Activated T-cell treated with anti-CD3 and anti-CD28 coated beads, Interleukin-2, amount 50 U/mL, for 72 hours (primary cell): ENCODE measurements at places on chromosomes 3 and 15. TPM values are rescaled to one million over a fixed set of nuclear protein-coding genes. Genes with fewer than 3 reads are reported as not detected.

Gene ITGB5
- 1.6 TPM for total RNA-seq

Gene SLC22A13
- 1.2 TPM for total RNA-seq

Gene U2SURP
- total RNA-seq = 157 TPM

DNA sequence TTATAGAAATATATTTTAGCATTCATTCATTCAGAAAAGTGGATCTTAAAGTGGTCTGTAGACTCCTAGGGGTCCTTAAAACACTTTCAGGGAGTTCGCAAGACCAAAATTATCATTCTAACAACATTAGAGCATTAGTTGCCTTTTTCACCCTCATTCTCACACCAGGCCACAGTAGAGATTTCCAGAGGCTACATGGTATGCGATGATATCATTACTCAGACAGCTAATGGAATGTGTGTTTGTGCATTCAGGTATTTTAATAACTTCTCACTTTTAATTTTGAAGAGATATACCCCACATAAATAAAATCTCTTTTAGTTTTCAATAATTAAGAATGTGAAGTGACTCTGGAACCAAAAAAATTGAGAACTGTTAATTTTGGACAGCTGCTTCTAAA is 206.9 kb downstream of the NSUN3 start:
- DNase-seq = no peak
- no peaks in the 10 kb centered on the region for H3K36me3 ChIP-seq
- H3K27me3 ChIP-seq = peaks cover 5% of the 10 kb centered on the region
- H3K27ac ChIP-seq = no peak overlapping the region

- H3K27ac ChIP-seq = peak overlapping the region; percentile 83
- H3K36me3 ChIP-seq = peaks cover 1% of the 10 kb centered on the region
- no peaks in the 10 kb centered on the region for H3K4me1 ChIP-seq
These were observed 16.3 kb upstream of the MB21D2 start for GRCh38 chr3:192933779-192934460.

DNA sequence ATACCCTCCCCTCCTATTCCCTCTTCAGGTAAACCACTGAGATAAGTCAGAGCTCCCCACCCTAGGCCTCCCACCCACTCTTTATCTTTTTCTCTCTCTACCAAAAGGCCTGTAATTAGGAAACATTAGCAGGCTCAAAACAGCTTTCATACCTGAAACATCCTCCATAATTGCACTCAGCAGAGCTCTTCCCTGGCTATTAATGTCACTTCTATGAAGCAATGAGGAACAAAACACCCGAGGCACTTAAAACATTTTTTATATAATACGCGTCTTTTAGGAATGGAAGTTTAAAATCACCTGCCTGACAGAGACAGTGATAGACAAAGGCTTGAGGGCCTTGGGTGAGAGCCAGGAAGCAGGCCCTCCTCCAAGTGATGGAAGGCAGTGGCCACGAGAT is 138.9 kb downstream of the EPHB1 start:
- H3K36me3 ChIP-seq = no peaks in the 10 kb centered on the region
- H3K4me1 ChIP-seq = peaks cover 20% of the 10 kb centered on the region
- peaks cover 2% of the 10 kb centered on the region for H3K27me3 ChIP-seq
- no peak overlapping the region for H3K4me3 ChIP-seq

- peak overlapping the region; percentile 92 for H3K4me3 ChIP-seq
- peaks cover 15% of the 10 kb centered on the region for H3K36me3 ChIP-seq
- H3K27me3 ChIP-seq = no peaks in the 10 kb centered on the region
- DNase-seq = peak; percentile 64
These were observed 1.6 kb upstream of the TTLL3 start for GRCh38 chr3:9808345-9809037.
